Activated CD4-positive, alpha-beta T cell treated with anti-CD3 and anti-CD28 coated beads for 1 hour (primary cell): ENCODE measurements at places on chromosomes 13 and 19.
A peak's percentile ranks its signal among the peaks of the same experiment; 100 is the strongest.

GRCh38 chr13:90485436-90485835 is 862.1 kb upstream of the MIR17HG start:
- no peak for DNase-seq

DNA sequence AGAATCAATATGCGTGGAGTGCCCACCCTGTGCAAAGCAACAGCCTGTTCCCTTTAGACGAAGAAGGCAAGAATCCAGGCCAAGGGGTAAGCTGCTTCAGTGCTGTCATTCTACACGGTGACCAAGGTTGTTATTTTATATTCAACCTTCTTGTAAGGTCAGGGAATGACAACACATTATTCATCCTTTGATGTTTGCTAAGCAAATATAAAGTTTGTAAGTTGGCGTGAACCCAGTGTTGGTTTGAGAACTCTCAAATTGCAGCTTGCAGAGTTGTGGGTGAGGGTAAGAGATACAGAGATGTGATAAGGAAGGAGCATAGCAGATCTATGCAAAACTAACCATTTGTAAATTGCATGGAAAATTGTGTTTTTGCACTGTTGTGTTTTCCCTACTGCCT is 436.7 kb downstream of the FGF9 start:
- DNase-seq: no peak

DNA sequence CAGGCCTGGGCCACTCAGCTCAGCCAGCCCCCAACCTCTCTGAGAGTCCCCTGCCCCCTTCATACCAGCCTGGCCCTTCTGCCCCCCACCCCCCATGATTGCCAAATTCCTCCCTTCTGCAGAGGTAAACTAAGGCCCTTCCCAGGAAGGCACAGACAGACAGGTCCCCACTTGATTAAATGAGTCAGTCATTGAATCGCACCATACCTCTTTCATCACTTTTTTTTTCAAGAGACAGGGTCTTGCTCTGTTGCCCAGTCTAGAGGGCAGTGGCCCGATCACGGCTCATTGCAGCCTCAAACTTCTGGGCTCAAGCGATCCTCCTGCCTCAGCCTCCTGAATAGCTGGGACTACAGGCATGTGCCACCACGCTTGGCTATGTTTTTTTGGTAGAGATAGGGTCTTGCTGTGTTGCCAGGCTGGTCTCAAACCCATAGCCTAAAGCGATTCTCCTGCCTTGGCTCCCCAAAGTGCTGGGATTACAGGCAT is 6.0 kb downstream of the PODNL1 start:
- no peak for DNase-seq

GRCh38 chr13:48580185-48580803 is 47.4 kb upstream of the RCBTB2 start:
- DNase-seq: peak; percentile 47

DNA sequence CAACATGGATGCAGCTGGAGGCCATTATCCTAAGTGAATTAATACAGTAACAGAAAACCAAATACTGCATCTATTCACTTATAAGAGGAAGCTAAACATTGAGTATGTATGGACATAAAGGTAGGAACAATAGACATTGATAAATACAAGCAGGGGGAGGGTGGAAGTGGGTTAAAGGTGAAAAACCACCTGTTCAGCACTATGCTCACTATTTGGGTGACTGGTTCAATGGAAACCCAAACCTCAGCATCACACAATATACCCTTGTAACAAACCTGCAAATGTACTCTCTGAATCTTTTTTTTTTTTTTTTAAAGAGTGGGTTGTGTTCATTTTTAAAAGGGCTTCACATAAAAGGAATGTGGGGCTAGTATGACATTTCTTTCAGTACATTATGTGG is 26.9 kb upstream of the CPB2 start:
- DNase-seq: no peak

- no peak for DNase-seq
Measured at GRCh38 chr13:92950771-92951170, 275.8 kb upstream of the GPC6 start.

DNA sequence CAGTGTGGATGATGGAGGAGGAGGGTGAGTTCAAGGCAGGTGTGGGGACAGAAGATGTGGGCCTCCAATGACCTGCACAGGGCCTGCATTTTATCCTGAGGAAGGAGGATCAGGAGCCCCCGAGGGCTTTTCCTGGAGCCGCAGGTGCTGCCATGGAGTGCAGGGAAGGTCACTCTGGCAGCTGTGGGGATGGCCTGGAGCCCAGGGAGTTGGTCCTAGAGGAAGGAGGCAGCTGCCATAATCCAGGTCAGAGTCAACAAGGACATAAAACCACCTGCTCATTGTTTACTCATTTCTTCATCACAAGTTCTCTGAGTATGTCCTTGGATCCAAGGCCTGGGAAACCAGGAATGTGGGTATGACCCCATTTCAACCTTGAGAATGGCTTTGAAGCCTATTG is 87.2 kb downstream of the SCGB2B2 start:
- no peak for DNase-seq

DNA sequence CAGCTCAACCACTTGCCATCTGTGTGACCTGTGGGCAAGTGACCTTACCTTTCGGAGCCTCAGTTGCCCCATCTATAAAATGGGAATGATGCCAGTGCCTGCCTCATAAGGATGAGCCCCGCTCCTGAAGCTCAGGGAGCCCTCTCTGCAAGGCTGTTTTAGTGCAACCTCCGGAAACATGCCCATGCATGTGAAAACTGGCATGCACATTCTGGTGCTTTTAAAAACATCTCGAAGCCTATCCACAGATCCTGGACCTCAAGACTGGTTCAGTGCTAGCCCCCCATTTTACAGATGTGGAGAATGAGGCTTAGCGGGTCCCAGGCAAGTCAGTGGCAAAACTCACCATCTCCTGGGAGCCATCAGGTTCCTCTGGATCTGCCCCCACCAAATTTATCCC is 5.6 kb downstream of the CADM4 start:
- no peak for DNase-seq

DNA sequence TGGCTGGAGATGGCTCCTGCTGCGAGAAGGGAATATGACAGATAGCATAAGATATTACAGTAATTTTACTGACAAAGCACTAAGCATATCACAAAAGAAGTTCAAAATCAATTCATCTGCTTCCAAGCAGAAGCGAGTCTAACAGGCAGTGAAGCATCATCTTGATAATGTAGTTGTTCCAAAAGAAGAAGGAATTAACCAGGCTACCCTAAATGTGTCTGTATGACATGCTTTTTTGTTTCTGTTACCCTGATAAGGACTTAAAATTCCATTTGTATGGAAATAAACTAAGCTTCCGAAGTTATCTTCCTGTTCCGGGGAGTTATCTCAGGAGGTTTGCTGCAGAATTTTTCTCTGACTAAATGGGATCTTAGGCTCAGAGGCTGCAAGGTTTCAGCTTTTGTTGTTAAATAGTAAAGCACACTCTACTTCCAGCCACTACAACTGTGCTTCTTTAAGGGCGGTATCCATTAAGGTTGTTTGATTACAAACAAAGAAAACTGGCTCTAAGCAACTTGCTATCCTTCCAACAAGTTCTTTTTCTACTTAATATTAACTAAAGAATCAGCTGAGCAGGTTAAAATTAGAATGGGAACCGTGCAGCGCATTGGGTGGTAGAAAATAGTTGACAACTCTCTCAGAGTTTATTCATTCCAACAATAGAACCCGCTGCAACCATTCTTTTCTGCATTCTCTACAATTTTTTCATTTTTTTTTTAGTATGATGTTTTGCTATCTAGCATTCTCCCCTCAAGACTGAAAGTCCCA is 607.3 kb downstream of the UQCRFS1 start:
- no peak for DNase-seq

DNA sequence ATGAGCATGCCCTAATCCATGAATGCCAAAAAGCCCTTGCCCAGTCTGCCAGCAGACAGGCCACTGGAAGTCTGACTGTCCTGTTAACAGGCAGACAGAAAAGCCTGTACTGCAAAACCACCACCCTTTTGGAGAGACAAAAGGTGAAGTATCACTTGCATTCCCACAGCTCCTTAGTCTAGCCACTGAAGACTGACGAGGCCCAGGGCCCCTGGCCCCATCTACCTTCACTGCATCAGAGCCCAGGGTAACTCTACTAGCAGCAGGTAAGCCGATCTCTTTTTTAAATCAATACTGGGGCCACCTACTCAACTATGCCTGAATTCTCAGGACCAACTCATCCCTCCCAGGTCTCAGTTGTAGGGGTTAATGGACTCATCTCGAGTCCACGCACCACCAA is 45.5 kb downstream of the ZNF93 start:
- no peak for DNase-seq

DNA sequence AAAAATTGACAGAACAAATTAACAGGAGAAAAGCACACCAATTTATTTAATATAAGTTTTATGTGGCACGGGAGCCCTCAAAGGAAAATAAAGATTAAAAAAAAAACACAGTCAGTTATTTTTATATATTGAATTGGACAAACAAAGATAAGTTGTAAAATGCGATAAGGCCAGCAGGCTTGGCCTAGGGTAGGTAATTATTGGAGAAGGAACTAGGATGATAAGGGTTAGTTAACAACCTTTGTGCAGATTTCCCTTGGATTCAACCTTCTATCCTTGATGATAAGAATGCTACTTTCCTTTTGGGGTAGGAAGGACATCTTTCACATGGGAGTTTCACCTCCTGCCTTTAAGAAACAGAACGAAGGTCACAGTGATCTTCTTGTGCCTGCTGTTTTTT is 252.8 kb downstream of the SHISA2 start:
- DNase-seq: no peak

DNA sequence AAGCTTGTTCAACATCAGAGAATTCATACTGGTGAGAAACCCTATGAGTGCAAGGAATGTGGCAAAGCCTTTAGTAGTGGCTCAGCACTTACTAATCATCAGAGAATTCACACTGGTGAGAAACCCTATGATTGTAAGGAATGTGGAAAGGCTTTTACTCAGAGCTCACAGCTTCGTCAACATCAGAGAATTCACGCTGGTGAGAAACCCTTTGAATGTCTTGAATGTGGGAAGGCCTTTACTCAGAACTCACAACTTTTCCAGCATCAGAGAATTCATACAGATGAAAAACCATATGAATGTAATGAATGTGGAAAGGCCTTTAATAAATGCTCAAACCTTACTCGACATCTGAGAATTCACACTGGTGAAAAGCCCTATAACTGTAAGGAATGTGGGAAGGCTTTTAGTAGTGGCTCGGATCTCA is 25.2 kb downstream of the ZNF383 start:
- no peak for DNase-seq

DNA sequence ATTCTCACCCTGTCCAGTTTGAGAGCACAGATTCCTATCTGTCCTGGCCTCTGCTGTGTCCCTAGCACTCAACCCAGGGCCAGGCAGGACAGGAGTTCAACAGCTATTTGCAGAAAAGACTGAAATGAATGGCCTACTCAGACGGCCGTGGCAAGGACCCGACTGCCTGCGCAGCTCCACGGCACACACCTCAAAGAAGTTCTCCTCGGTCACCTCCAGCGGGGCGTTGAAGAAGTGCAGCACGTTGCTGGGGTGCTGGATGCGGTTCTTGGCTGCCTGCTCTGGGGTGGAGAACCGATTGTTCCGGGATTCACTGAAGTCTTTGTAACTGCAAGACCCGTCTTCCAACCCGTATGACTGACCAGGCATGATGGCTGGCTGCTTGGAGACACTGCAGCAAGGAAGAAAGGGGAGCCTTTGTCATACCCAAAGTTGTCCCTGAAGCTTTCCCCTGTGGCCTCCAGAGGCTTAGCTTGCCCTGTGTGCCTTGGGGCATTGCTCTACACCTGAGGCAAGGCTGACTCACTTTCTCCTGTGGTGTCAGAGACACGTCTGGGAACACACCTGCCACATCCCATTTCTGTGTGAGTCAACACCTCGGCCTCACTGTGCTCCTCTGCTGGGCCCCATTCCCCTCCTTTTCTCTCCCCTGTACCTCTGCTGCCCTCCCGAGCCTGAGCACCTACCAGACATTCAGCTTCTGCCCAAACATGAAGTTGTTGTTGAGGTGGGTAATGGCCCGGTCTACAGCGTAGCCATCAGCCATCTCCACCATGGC is 6.8 kb upstream of the ECH1 start:
- peak; percentile 52 for DNase-seq

DNA sequence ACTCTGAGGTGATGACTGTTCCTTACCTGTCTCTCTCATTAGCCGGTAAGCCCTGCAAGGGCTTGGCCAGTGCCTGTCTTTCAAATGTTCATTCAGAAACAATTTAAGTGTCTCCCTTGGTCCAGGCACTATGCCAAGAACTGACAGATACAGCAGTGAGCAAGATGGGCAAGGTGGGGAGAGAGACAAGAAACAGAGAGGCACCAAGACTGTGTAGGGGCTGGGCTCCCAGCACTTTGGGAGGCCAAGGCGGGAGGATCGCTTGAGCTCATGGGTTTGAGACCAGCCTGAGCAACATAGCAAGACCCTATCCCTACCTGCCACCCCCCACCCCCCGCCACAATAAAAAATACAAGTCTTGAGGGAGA is 1.3 kb upstream of the CCNE1 start:
- DNase-seq: no peak

GRCh38 chr19:55459551-55459949 is 1.9 kb downstream of the ISOC2 start:
- no peak for DNase-seq

- no peak for DNase-seq
Measured at GRCh38 chr13:85910962-85911361, 111.7 kb upstream of the SLITRK6 start.

DNA sequence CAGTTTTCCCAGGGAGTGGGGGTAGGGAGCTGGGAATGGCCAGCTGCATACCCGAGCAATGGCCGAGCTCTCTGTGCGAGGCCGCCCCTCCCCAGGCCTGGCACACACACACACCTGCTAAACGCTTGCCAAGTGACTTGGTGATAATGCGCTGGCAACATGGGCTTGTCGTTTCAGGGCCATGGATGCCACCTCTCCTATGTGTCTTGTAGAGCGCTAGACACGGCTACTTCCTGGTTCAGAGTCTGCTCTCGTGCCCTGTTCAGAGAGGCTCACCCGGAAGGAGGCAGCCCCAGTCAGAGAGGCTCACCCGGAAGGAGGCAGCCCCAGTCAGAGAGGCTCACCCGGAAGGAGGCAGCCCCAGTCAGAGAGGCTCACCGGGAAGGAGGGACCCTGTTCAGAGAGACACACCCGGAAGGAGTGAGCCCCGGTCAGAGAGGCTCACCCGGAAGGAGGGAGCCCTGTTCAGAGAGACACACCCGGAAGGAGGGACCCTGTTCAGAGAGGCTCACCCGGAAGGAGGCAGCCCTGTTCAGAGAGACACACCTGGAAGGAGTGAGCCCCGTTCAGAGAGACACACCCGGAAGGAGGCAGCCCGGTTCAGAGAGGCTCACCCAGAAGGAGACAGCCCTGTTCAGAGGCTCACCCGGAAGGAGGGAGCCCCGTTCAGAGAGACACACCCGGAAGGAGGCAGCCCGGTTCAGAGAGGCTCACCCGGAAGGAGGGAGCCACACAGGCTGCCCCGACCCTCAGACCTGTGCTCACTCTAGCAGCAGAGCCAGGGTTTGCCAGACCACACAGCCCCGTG is 4.2 kb downstream of the ADPRHL1 start:
- no peak for DNase-seq
